ENCODE measurements at places on chromosomes 13 and 19.

DNA sequence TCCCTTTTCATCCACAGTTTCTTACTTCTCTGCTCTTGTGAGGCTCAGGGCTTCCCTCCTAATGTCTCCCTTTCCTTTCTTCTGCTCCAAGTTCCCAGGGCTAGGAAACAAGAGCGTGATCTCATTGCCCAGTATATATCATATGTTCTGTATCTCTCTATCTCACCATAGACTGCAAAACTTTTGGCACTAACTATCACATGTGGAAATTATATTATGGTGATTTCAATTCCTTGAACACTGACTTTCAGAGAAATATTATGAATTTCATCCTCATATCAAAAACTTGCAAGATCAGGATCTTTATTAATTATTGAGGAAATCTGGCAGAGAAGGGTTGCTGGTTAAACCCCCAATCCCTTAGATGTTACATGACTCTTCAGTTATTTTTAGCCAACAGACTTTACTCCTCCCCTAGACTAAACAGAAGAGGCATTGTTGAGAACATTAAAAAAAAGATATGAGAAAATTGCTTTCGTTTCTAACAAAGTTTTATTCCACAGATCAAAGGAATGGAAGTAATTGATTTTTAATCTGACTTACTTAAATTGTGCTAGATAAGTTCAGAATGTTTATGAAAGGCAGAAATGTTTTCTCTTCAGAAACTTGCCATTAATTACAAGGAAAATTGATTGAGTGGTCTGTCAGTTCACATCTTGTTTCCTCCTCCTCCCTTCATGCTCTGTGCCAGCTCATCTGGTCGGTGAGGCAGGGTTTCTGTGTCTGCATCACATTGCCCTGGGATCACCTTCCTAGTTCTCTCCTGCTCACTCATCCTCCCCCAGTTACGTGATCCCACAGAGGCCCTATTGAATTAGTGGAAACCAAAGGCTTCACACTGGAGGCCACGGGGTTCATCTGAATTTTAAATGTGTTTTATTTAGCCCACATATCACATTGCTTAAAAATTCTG is 378.5 kb downstream of the LMO7 start:
- no peak for DNase-seq

GRCh38 chr13:43170506-43170905 is 147.1 kb downstream of the DNAJC15 start:
- DNase-seq: no peak

DNA sequence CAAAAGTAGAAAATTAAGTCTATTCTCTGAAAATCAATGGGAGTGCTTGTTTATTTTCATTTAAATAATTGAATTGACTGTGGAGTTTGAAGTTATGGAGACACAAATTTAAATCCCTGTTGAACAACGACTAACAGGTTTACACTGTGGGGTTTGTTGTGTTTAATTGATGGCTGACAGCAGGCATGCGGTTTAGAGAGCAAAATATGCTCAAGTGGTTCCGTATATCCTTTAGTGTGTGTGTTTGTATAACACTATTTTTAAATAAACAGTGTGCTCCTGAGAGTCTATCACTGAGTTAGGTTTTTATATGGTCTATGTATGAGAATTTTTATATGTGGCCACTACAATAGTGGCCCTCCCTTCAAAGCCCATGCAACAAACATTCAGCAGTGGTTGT is 332.0 kb downstream of the GPC6 start:
- no peak for DNase-seq

GRCh38 chr19:335486-336066 is 9.0 kb downstream of the MIER2 start:
- no peak for DNase-seq

GRCh38 chr13:29185926-29186325 is 365.8 kb downstream of the MTUS2 start:
- DNase-seq: no peak

GRCh38 chr19:9793071-9793591 is 24.6 kb upstream of the ZNF846 start:
- DNase-seq: no peak

- no peak for DNase-seq
These were observed 2.0 kb upstream of the GATAD2A start for GRCh38 chr19:19403373-19403901.

DNA sequence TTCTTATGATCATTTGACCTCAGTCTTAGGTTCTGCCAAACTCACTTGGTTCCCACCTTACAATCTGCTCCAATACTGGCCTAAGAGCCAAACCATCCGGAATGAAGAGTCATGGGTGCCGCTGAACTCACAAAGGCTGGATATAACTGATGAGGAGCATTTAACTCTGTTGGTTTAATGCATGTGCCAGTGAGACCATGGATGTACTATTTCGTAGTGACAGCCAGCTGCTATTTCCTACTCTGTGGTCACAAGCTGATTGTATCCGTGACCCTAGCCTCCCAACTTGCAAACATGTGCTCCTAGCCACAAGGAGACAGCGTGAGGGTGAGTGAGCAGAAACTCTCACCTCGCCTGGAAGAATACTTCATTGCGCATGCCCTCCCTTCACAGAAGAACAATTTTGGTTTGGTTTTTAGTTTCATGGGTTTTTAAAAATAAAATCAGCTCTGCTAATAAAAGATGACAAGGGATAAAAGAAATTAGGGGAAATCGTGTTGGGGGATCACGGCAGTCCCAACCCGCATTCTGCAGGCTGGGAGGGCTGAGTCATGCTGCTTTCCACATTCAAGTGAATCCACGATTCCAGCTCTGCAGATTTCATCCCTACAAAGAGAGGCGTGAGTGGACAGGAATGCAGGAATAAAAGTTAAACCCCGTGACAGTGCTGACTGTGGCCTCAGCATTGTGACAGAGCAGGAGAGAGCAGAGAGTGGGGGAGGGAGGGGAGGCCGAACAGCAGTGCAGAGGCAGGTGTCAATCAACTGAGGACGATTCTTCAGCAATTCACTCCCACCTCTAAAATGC is 66.8 kb upstream of the RAP2A start:
- DNase-seq: peak; percentile 27

DNA sequence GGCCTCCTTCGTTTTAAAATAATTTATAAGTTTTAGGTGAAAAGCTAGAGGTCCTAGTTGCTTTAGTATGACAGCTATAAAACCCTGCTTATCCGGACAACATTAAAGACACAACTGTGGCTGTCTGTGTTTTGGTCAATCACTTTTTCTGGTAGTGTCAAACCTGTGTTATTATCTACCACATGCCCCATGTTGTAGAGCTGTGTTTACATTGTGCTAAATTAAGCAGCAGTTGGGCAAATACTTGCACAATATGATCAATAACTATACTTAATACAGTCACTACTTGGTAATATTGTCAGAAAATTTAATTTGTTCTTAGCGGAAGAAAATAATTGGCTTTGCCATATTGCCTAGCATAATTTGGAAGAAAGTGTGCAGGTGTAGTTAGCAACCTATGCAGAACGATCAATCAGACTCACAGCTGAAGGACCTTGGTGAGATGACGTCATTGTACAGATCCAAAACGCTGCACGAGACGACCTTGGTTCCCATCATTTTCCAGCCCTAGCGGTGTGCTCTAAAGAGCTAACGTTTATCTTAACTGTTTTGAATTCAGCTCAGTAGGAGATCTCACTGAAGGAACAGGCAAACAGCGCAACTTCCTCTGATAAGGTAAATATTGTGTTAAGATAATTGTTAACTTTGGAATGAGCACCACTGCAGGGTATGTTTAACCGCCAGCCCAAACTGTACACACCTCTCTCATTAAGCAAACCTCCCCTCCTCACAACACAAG is 476.6 kb downstream of the IRS2 start:
- no peak for DNase-seq

- DNase-seq: no peak
These were observed 8.0 kb upstream of the POU2F2 start for GRCh38 chr19:42140125-42140754.

DNA sequence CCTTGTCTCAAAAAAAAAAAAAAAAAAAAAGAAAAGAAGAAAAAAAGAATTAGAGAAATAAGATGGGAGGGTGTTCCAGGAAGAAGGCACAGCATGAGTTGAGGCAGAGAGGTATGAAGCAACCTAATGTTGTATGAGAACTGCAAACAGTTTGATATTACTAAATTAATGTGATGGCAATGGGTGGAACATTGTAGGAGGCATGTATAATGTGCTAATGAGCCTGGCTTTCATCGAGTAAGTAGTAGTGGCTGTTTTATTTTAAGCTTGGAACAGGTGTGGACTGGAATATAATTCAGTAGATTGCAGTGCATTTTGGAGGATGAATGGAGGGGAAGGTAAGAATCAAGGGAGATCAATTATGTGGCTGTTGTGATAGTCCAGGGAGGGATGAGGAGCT is 156.1 kb downstream of the MTUS2 start:
- no peak for DNase-seq

GRCh38 chr19:11364296-11364904 is 9.2 kb downstream of the PLPPR2 start:
- no peak for DNase-seq
